ENCODE measurements at places on chromosomes 4 and X.
A peak's percentile ranks its signal among the peaks of the same experiment; 100 is the strongest.

DNA sequence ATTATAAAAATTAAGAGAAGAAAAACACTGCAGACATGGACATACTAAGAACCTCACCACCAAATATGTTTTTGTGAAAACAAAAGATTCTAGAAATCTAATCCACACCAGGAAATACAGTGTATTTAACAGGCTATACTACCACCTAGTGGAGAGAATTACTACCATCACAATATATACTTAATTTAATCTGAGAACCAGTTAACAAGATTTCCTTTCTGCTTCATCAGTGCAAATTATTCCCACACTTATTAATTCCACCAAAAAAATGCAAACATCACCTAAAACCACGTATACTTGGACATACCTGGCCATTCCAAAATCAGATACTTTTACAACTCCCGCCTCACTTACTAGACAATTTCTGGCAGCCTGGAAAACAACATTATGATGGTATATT is 7.0 kb upstream of the TXK start:
- peak; percentile 25 for DNase-seq

DNA sequence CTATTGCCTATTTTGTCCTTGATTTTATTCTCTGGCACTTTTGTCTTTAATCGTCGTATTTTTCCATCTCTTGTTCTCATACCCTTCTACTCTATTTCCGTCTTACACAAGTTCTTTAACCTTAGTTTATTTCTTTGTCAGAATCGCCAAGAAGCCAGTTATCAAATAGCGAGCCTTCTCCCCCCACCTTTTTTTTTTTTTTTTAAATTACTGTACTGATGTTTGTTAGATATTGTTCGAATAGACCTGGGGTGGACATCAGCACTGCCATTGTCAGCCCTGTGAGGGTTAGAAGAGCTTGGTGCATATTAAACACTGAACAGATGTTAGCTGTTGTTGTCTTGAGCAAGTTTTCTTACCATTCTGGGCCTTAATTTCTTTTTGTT is 1.2 kb downstream of the SPCS3 start:
- no peak for DNase-seq

GRCh38 chr4:7705593-7705992 is 234.1 kb downstream of the AFAP1 start:
- DNase-seq: no peak

- DNase-seq: peak; percentile 22
Measured at GRCh38 chr4:159252491-159252890, 149.6 kb downstream of the RAPGEF2 start.

DNA sequence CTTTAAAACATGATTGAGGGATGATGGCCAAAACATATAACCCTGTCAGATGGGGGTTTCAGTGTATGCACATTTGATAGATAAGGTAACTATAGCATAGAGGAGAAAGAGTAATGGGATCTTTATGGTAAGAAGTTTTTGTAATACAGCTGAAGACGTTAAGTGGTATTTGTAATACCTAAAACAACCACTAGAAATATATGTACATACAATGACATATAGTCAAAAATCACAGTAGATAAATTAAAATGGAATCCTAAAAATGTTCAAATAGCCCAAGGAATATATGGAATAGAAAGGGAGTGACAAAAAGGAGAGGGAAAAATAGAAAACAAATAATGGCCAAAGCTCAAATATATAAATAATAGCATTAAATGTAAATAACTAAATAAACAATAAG is 371.3 kb upstream of the FSTL5 start:
- DNase-seq: no peak

DNA sequence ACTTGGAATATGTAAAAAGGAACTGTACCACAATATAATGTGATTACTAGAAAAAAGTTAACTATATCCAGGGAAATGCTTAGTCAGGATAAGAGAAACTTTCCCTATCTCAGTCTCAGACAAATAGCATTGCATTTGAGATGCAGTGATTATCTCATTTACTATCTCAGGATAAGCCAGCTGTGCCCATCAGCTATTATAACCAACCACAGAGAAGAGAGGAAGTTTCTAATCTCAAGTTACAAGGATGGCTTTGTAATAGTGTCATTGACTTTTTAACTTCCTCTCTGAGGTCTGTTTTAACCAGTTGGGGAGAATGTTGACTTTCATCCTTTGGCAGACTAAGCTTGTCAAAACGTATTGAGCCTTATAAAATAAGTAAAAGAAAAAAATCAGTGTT is 56.5 kb downstream of the SNX25 start:
- no peak for DNase-seq

DNA sequence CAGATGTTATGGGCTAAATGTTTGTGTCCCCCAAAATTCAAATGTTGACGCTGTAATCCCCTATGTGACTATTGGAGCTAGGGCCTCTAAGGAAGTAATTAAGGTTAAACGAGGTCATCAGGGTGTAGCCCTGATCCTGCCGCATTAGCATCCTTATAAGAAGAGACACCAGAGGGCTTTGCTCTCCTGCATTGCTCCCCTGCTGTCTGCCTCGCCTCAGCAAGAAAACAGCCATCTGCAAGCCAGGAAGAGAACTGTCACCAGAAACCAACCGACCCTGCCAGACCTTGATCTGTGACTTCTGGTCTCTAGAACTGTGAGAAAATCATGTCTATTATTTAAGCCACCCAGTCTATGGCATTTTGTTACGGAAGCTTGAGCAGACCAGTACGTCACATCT is 331.9 kb downstream of the DCTD start:
- no peak for DNase-seq

- DNase-seq: no peak
Measured at GRCh38 chr4:1991596-1992434, 17.0 kb downstream of the NELFA start.

- no peak for DNase-seq
Measured at GRCh38 chr4:78342125-78342524, 209.4 kb upstream of the ANXA3 start.

DNA sequence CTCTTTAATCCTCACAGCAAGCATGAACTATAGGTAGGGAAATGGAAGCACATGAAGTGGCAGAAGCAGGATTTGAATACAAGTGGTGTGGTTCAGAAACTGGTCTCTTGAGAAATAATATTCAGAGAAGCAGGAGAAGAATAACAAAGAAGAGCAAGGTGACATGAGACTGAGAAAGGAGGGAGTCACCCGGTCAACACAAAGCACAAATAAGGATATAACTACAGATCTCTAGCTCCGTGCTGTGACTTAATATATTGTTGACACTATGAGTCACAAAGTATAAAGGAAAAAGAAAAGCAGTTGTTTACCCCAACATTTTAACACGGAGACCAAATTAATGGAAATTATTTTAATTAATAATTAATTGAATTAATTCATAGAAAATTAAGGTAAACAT is 204.5 kb downstream of the CPE start:
- DNase-seq: no peak

- no peak for DNase-seq
Measured at GRCh38 chr4:170425040-170425439, 335.3 kb upstream of the AADAT start.

GRCh38 chr4:7209699-7210098 is 17.4 kb downstream of the SORCS2 start:
- no peak for DNase-seq

GRCh38 chr4:37365888-37366287 is 121.3 kb downstream of the NWD2 start:
- DNase-seq: peak; percentile 66

DNA sequence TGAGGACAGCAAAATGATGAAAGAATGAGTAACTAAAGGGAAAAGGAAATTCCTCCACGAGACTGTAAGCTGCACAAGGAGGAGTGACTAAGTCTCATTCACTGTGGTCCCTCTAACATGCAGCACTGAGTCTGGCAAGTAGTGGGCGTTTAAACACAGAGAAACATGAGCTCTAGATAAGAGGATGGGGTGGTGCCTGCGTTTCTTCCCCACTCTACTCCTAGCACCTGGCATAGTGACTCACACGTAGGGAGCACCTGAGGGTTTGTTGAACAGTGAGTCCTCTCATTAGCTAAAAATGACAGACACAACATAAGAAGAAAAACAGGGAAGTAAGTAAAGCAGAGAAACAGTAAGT is 105.8 kb upstream of the CBR4 start:
- DNase-seq: peak; percentile 83

DNA sequence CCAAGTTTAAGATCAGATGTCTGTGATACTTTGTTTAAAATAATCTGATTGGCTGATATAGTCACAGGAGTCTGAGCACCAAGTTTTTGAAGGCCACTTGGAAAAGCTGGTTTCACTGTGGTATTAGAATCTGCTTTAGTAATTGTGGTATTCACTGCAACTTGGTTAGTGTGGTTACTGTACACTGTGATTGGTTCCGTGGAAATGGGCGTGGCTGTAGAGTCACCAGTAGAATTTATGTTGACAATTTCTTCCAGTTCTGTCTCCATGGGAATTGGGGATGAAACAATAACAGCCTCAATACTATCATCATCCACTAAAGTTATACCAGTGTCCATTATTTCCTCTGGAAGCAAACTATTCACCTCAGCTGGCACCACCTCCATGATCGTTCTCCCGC is 26.2 kb downstream of the LIN54 start:
- no peak for DNase-seq

DNA sequence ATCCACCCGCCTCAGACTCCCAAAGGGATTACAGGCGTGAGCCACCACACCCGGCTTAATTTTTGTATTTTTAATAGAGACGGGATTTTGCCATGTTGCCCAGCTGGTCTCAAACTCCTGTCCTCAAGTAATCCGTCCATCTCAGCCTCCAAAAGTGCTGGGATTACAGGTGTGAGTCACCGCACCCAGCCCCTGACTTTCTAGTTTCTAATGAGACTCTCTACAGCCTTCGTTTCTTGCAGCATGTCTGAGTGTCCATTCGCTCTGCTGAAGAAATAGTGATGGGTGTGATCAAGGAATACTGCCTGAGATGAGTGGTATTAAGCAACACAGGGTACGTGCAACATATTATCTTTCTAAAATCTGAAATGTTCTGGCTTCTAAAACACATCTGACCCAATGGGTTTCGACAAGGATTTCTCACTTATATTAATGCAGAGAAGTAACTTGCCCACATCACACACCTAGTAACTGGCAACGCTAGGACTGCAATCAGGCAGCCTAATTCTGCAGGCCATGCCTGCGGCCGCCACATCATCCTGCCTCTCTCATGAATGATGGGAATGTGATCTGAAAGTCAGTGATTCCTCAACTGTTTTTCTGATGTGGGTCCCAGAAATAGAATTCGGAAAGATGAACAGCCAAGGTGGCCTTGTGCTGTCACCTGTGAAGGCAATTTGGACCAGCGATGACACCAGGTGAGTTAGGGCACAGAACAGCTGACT is 74.3 kb downstream of the RBM47 start:
- DNase-seq: no peak

DNA sequence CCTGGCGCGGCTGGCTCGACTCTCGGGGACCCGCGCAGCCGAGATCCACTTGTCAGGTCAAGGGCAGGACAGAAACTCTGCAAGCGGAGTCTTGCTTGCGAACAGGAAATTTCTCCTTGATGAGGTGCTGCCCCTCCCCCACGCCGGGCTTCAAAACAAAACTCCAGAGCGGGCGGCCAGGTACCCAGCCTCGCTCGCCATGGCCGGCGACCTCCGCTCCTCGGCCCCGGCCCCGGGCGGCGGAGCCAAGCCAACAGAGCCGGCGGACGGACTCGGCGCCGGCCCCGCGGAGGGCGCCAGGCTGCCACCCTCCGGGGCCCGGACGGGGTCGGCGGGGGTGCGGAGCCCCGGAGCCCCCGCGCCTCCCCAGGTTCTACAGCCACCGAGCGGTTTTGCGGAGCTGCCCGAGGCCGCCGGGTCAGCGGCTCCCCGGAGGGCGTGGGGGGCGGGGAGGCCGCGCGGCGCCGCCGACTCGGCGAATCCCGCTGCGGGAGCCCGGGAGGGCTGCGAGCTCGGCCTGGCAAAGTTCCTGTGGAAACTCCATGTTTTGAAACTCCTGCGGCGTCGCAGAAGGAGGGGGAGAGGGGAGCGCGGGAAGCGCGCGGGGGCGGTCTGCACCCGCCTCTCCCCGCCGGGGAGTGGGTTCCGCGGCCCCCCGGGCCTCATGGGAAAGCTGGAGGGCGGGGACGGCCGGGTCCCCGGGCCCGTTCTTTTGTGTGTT is 11.7 kb upstream of the BCOR start:
- DNase-seq: peak; percentile 79

DNA sequence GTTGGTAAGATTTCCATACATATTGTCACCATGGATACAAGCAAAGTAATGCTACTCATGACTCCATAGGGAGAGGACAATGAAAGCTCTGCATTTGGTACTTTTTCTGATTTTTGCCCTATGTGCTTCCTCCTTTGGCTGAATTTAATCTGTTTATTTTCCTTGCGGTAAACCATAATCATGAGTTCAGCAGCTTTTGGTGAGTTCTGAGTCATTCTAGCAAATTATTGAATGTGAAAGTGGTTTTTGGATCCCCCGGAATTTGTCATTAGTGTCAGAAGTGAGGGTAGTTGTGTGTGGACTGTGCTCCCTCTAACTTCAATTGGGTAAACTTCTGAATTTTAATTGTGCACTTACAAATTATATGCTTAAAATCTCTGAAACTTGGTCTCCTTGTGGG is 170.3 kb downstream of the MOSPD2 start:
- DNase-seq: no peak

GRCh38 chr4:147578051-147578476 is 39.1 kb upstream of the TMEM184C start:
- DNase-seq: peak; percentile 14

GRCh38 chr4:6198768-6199421 is 1.5 kb downstream of the JAKMIP1 start:
- DNase-seq: no peak

GRCh38 chr4:153398713-153399112 is 54.2 kb downstream of the MND1 start:
- DNase-seq: no peak

- peak; percentile 66 for DNase-seq
Measured at GRCh38 chr4:73718375-73719373, 21.7 kb upstream of the CXCL8 start.

DNA sequence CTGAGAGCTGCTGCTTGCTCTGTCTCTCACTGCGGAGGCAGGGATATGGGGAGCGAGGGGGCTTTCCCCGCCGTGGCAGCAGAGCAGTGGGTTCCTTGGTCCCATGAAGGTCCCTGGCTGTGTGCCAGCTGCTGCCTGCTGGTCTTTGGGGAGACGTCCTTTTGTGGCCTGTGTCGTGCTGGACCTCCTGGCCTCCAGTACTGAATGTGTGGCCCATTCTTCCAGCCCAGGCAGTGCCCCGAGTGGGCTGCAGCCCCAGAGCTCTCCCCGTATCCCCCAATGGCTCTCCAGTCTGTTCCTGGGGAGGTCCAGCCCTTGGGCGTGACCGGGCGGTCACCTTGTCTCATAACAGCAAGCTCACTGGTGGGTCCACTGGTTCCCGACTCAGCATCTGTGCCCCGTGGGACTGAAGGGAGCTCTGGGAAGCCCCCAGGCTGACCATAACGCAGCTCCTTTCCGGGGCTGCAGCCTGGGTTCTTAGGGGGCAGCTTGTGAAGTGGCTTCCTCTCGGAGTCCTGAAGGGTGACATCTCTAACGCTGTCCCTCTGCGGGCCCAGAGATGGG is 115.6 kb downstream of the SMIM20 start:
- no peak for DNase-seq

- DNase-seq: no peak
Measured at GRCh38 chr4:94306713-94307112, 35.9 kb downstream of the HPGDS start.

- peak; percentile 68 for DNase-seq
Measured at GRCh38 chrX:124406294-124407014, 60.1 kb downstream of the SH2D1A start.

- peak; percentile 74 for DNase-seq
Measured at GRCh38 chrX:19739683-19740082, 147.7 kb downstream of the SH3KBP1 start.

All from suppressor macrophage treated with lipopolysaccharide for 1 hour (primary cell).